ENCODE measurements at places on chromosomes 7 and 10. TPM values are rescaled to one million over a fixed set of nuclear protein-coding genes. Genes with fewer than 3 reads are reported as not detected.

GRCh38 chr10:109698882-109699664 is 224.2 kb downstream of the XPNPEP1 start:
- no peak for DNase-seq

DNA sequence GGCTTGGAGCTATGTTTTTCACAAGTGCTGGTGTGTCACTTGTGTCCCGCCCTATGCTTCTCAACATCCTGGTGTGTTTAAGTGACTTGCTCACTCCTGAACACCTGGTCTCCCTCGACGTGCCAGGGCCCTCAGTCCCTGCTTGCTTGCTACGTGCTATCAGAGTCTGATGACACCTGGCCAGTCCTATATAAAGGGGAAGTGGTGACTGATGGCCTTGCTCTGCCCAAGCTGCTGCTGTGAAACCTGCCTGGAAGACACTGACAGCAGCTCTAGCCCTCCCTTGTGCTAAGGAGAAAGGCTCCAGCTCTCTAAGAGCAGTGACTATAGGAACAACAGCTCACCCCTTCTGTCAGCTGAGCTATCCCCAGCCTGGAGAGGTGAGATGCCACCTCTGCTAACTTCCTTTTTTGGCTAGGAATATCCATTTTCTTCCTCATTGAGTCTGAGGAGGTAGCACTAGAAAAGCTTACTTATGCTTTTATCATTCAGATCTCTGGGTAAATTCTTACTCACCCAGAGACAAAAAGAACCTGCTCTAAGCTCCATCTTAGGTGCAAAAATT is 77.2 kb upstream of the PLXNA4 start:
- no peak for DNase-seq

DNA sequence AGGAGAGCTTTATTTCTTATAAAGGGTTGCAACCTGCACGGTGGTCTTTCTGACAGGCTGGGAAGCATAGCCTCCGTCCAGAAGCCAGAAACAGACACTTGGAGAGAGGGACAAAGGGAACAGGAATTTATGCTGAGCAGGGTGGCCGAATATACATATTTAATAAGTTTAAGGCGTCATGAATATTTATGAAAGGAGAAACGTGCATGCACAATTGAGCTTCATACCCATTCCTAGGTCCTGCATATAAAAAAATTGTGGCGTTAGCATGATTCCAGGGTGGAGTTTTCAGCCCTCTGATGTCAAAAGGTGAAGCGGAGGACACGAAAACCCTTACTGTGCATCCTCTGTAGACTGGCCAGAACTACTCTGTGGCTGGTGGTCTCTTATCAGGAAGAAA is 10.7 kb downstream of the CCDC126 start:
- no peak for DNase-seq

DNA sequence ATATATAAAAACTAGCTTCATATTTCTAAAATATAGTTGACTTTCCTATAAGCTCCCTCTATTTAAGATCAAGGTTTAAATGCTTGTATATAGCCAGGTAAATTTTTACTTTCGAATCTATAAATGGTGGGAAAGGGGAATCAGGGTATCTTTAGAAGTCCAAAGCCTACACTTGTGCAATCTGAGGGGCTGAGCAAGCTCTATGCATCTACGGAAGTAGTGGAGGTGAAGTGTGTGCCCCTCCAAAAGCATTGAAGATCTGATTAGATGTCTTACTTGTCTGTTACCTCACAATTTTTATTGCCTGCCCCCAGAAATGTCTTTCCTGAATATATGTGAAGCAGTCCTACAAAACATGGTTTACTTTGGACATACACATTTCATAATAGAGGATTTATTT is 1.6 kb downstream of the AKAP9 start:
- no peak for DNase-seq

DNA sequence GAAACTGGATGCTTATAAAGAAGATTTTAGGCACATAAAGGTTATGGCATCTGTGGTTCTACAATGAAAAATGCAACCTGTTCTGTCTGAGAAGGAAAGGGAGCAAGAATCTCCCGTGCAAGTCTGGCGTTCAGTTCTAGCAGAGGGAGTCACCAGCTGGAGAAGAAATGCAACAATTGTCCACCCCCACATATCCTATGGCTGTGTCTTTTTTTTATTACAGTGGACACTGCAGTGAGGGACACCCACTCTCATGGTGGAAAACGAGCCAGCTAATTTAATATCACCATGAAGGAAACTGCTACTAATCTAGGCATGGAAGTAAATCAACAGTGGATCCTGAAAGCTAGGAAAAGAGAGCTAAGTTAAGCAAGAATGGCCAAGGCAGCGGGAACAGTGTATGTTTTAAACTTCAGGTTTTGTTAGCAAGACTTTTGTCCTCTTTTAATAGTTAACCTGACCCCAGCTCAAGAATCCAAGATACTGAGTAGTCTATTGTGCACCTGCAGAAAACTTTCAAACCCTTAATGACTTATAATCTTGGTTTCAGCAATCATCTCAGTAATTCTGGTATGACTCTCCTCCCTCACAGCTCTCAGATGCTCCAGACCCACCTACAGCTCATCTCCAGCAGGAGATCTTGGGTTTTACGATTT is 149.3 kb downstream of the FGFR2 start:
- no peak for DNase-seq

- no peak for DNase-seq
These were observed 108.9 kb downstream of the ARID5B start for GRCh38 chr10:62010366-62010765.

- DNase-seq: no peak
These were observed 114.5 kb upstream of the SMIM30 start for GRCh38 chr7:113232885-113233284.

- no peak for DNase-seq
These were observed 131.2 kb downstream of the MPP7 start for GRCh38 chr10:28171468-28172222.

GRCh38 chr7:5545222-5545914 is 121.7 kb upstream of the TNRC18 start:
- no peak for DNase-seq

GRCh38 chr7:112012242-112012641 is 194.0 kb downstream of the DOCK4 start:
- DNase-seq: no peak

DNA sequence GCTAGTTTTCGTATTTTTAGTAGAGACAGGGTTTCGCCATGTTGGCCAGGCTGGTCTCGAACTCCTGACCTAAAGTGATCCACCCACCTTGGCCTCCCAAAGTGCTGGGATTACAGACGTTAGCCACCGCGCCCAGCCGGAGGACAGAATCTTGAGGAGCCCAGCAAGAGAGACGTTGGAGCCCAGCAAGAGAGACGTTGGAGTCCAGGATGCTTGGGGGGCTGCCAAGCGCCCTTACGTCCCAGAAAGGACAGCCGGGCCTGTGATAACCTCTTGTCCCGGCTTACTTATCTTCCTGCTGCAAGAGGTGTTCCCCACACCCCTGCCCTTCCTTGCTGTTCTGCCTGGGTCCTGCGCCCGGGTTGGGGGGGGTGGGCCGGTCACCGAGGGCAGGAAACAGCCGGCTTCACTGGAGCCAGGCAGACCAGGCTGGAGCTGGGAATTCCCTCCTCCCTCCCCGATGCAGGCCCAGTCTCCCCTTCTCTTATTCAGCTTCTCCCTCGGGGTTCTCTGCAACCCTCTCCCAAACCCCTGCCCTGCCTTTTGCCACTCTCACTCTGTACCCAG is 1.9 kb upstream of the EPHB4 start:
- no peak for DNase-seq

DNA sequence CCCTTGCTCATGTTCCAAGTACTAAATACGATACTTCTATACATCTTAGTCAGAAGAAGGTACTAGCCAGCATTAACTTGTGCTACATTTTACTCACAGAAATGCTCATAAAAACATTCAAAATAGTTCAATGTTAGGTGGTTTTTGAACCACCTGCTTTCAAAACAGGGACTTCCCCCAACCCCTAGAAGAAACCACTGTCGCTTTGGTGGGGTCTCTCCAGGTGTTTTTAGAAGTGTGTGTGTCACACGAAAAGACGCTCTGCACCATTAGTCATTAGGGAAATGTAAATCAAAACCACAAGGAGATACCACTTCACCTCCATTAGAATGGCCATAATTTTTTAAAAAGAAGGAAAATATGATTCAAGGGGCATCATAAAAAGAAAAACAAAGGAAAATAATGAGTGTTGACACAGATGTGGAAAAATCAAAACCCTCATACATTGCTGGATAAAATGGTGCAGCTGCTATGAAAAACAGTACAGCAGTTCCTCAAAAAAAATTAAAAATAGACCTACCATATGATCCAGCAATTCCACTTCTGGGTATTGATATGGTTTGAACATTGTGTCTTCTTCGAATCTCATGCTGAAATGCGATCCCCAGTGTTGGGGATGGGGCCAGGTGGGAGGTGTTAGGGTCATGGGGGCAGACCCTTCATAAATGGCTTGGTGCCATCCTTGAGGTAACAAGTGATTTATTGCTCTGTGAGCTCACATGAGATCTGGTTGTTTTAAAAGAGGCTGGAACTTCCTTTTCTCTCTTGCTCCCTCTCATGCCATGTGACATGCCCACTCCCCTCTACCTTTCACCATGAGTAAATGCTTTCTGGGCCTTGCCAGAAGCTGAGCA is 74.2 kb downstream of the MALSU1 start:
- no peak for DNase-seq

DNA sequence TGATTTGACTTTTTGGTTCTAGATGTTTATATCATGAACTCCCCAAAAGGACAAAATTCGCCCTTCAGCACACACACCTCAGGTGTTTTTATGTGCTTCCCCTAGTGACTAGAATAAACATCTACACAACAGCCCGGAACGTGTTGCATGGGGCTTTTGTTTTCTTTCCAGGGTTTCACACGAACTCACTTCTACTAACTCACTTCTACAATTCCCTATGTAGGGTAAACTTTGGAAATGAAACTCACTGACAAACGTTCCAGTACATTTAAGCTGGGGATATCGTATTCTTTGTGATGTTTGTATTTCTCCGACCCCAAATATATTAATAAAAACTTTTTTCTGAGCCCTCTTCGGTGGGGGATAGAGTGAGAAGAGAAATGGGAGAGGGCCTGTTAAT is 1.4 kb downstream of the TRA2A start:
- peak; percentile 13 for DNase-seq

GRCh38 chr10:70715853-70716795 is 43.8 kb downstream of the ADAMTS14 start:
- peak; percentile 57 for DNase-seq

- no peak for DNase-seq
These were observed 1.5 kb upstream of the NRAP start for GRCh38 chr10:113665352-113665751.

GRCh38 chr10:61170594-61170993 is 226.6 kb upstream of the RHOBTB1 start:
- no peak for DNase-seq

DNA sequence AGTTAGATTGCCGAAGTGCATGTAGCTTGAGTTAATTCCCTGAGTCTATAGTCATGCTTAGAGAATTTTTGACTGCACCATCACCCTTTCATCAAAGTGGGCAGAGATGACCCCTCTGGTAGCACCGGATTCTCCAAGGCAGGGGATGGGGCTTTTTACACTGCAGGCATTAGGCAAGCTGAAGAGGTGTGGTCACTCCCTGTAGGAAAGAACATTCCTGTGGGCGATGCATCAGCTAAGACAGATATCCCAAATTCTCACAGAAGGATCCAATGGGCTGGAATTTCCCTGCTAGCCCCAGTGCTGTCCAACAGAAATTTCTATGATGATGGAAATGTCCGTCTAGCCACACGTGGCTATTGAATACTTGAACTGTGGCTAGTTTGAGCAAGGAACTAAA is 118.2 kb downstream of the ADAM12 start:
- DNase-seq: peak; percentile 81

The ZNF804B gene
- total RNA-seq: not detected

The CREB5 gene
- 0.39 TPM for total RNA-seq

The PWWP2B gene
- 5.5 TPM for total RNA-seq

The LRRD1 gene
- not detected for total RNA-seq

The FBXO24 gene
- 0.23 TPM for total RNA-seq

The CDC14C gene
- total RNA-seq: not detected

The MMD2 gene
- not detected for total RNA-seq

Data from HFFc6 (cell line).